ENCODE measurements at places on chromosomes 6 and 20. TPM values are rescaled to one million over a fixed set of nuclear protein-coding genes. Genes with fewer than 3 reads are reported as not detected.
A peak's percentile ranks its signal among the peaks of the same experiment; 100 is the strongest.

LIN28B gene
- total RNA-seq: 0.14 TPM

BANF2 gene
- not detected for total RNA-seq

- DNase-seq: no peak
Measured at GRCh38 chr6:4511641-4512020, 264.6 kb upstream of the CDYL start.

C6orf141 gene
- total RNA-seq: 70.0 TPM

DEFB121 gene
- total RNA-seq: not detected

GRCh38 chr6:157117431-157118095 is 205.8 kb downstream of the TMEM242 start:
- DNase-seq: no peak

GRCh38 chr6:106037060-106037459 is 49.1 kb upstream of the PRDM1 start:
- DNase-seq: no peak

GRCh38 chr6:32432050-32432450 is 7.6 kb upstream of the HLA-DRA start:
- DNase-seq: no peak

SLC52A3 gene
- total RNA-seq: 7.5 TPM

GRCh38 chr20:35134472-35134871 is 12.7 kb downstream of the EDEM2 start:
- no peak for DNase-seq

SLC17A1 gene
- total RNA-seq: 0.63 TPM

DNA sequence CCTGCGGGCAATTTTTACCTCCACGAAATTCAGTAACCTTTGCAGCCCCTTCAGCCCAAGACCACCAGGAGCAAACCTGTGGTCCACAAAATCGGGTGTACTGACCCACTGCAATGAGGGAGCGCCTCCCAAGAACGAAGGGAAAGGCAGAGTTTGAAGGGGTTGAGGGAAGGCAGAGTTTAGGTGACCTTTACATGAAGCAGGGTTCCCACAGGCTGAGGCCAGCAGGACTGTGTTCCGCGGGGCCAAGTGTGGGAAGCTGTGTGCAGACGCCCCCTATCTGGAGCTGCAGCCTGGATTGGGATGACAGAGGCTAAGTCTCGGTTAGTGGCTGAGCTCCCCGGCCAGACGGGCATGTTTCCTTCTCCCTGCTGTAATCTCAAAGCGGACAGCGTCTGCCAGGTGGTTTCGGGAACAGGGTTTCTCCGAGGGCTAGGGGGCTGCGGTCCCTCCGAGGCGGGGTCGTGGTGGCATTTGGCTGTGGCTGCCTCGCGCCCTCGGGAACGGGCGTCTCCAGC is 826 bp upstream of the PYGB start:
- peak; percentile 53 for DNase-seq

DNA sequence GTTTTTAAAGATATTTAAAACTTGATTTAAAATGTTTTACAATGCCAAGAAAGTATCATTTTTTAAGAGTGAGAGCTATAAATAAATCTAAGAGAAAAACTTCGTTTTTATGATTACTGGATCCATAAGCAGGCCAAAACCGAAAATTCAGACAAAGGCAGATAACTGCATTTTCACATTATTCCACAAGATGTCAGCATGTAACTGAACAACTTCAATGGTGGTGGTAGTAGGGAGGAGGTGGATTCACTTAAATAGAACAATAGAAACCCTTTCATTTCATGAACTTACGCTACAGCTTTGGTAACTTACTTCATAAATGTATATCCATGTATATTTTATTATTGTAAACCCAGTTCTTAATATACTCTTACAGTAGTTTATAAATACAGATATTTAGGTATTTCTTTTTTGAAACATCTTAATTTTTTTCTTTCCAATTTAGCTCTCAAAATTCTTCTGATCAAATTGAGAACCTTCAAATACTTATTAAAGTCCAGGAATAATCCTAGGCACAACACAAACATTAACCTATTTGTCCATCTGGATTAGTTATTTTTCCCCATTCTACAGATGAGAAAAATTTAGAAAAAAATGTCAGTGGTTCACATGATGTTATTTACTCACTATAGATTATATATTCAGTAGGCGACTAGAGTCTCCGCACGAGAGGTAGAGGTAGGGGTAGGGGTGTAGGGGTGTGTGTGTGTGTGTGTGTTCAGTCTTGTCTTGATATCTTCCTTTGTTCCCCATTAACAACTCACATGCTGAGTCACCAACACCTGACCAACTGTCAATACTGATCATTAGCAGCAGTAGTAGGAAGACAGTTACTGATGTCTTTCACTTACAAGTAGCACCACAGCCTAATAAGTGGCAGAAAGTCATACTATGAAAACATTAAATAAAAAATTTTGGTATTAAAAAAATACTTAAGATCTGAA is 111.5 kb downstream of the ARHGAP18 start:
- DNase-seq: peak; percentile 51

BTNL2 gene
- total RNA-seq: not detected

Data from mucosa of gallbladder (tissue), 1 donor.